ENCODE measurements at places on chromosomes 4 and X. TPM values are rescaled to one million over a fixed set of nuclear protein-coding genes. Genes with fewer than 3 reads are reported as not detected.

GRCh38 chrX:122238801-122239200 is 945.3 kb upstream of the GRIA3 start:
- H3K36me3 ChIP-seq = no peaks in the 10 kb centered on the region
- no peak overlapping the region for H3K4me3 ChIP-seq
- no peak for DNase-seq
- H3K4me1 ChIP-seq = no peaks in the 10 kb centered on the region

DNA sequence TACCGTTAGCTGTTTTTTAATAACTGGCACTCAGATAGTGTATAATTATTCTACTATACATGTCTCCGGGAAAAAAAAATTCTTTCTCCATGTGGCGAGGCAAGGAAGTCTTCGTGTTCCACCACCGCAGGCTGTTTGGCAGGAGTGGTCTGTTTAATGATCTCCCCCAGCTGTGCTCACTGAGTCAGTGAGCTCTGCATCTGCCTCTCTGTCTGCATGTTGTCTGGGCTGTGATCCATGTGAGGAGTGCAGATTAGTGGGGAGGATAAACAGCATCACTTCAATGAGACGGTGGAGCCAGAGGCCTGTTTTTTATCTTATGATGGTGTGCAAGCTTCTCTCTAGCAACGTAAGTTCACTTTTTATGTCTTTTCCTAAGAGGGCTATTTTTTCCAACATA is 69.8 kb downstream of the RPS3A start:
- H3K36me3 ChIP-seq = no peaks in the 10 kb centered on the region
- H3K4me3 ChIP-seq = no peak overlapping the region
- no peaks in the 10 kb centered on the region for H3K4me1 ChIP-seq
- peaks cover 10% of the 10 kb centered on the region for H3K27me3 ChIP-seq
- no peak for DNase-seq

DNA sequence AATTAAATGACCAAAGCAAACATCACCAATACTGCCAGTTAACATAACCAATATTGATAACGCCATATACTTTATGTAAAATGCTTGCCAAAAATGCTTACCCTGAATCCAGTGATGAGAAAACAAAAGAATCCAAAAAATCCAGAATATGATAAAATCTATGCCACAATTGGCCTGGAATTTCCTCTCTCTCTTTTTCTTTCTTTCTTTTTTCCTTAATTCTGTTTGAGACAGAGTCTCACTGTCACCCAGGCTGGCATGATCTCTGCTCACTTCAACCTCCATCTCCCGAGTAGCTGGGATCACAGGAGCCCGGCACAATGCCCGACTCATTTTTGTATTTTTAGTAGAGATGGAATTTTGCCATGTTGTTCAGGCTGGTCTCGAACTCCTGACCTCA is 9.8 kb upstream of the SLC7A11 start:
- DNase-seq = no peak
- H3K4me1 ChIP-seq = peaks cover 7% of the 10 kb centered on the region
- no peak overlapping the region for H3K27ac ChIP-seq
- no peaks in the 10 kb centered on the region for H3K36me3 ChIP-seq
- H3K27me3 ChIP-seq = peaks cover 5% of the 10 kb centered on the region

The SERTM2 gene
- total RNA-seq = not detected

DNA sequence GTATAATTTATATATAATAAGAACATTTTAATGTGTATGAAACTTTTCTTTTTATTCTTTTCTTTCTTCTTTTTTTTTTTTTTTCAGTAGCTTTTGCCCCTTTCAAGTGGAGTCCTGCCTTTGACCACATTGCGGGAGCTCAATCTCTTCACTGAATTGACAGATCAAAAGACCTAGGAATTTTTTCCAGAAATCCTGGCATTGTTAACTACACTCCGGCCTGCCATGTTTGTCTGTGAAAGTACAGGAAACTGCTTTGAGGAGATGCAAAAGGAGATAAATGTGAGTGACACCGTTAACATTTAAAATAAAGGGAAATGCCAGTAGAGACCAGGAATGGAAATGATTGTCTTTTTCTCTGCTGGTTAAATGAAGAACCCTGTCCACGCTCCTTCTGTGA is 159.3 kb upstream of the VCX3A start:
- no peak overlapping the region for H3K27ac ChIP-seq
- H3K27me3 ChIP-seq = no peaks in the 10 kb centered on the region
- no peak overlapping the region for H3K4me3 ChIP-seq
- H3K36me3 ChIP-seq = no peaks in the 10 kb centered on the region
- H3K4me1 ChIP-seq = no peaks in the 10 kb centered on the region
- DNase-seq = no peak

- H3K4me3 ChIP-seq = no peak overlapping the region
- H3K36me3 ChIP-seq = no peaks in the 10 kb centered on the region
- H3K27ac ChIP-seq = no peak overlapping the region
- H3K27me3 ChIP-seq = no peaks in the 10 kb centered on the region
- no peak for DNase-seq
- no peaks in the 10 kb centered on the region for H3K4me1 ChIP-seq
Measured at GRCh38 chr4:96827086-96827485, 987.2 kb downstream of the PDHA2 start.

DNA sequence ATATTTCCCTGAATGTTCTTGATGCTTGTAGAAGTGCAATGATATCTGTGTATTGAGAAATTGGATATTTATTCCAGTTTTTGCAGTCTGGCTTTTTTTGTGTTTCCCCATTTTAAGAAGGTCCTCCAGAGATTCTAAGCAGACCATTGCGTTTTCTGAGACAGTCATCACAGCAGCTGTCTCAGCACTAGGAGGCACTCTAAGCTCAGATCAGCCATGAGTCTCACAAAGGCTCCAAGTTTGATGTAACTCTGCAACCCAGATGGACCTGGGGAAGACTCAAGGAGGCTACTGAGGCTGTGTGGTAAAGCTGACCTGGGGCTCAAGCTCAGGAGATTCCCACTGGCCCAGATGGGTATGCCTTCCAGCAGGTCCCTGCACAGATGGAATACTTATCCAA is 89.3 kb upstream of the CYLC1 start:
- H3K4me1 ChIP-seq = no peaks in the 10 kb centered on the region
- H3K27me3 ChIP-seq = no peaks in the 10 kb centered on the region
- no peak for DNase-seq
- no peak overlapping the region for H3K4me3 ChIP-seq
- H3K27ac ChIP-seq = no peak overlapping the region
- H3K36me3 ChIP-seq = no peaks in the 10 kb centered on the region

The ELF4 gene
- 49.5 TPM for total RNA-seq

DNA sequence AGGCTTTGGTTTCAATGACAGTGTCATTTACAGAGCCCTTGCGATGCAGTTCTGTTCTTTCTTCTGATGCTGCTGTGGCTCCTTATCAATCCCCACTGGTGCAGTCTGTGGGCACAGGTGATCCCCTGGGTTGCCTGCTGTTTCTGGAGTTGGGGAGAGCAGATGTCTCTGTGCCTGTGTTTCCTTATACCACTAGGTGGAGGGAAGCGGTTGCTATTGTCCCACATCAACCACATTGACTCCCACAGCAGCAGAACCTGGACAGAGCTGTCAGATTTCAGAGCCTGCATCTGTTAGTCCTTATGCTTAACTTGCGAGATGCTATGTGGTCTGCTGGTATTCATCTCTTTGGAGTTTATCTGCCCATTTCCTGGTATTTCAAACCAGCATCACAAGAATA is 57.7 kb downstream of the NEIL3 start:
- no peak overlapping the region for H3K27ac ChIP-seq
- peak; percentile 53 for DNase-seq
- peaks cover 40% of the 10 kb centered on the region for H3K36me3 ChIP-seq
- H3K27me3 ChIP-seq = no peaks in the 10 kb centered on the region
- peaks cover 14% of the 10 kb centered on the region for H3K4me1 ChIP-seq

The PABPC1L2A gene
- not detected for total RNA-seq

GRCh38 chrX:152915541-152916241 is 17.8 kb downstream of the ZNF185 start:
- H3K4me3 ChIP-seq = no peak overlapping the region
- no peaks in the 10 kb centered on the region for H3K36me3 ChIP-seq
- DNase-seq = peak; percentile 8
- H3K4me1 ChIP-seq = no peaks in the 10 kb centered on the region

The SPACA5 gene
- 0.32 TPM for total RNA-seq

- peaks cover 12% of the 10 kb centered on the region for H3K36me3 ChIP-seq
- no peak overlapping the region for H3K27ac ChIP-seq
- peaks cover 48% of the 10 kb centered on the region for H3K4me1 ChIP-seq
- DNase-seq = no peak
- H3K27me3 ChIP-seq = peaks cover 6% of the 10 kb centered on the region
Measured at GRCh38 chr4:108851366-108851765, 88.5 kb upstream of the ETNPPL start.

- H3K4me1 ChIP-seq = no peaks in the 10 kb centered on the region
- H3K27me3 ChIP-seq = no peaks in the 10 kb centered on the region
- no peaks in the 10 kb centered on the region for H3K36me3 ChIP-seq
- H3K4me3 ChIP-seq = no peak overlapping the region
- no peak overlapping the region for H3K27ac ChIP-seq
Measured at GRCh38 chrX:33183361-33183760, 28.0 kb downstream of the DMD start.

DNA sequence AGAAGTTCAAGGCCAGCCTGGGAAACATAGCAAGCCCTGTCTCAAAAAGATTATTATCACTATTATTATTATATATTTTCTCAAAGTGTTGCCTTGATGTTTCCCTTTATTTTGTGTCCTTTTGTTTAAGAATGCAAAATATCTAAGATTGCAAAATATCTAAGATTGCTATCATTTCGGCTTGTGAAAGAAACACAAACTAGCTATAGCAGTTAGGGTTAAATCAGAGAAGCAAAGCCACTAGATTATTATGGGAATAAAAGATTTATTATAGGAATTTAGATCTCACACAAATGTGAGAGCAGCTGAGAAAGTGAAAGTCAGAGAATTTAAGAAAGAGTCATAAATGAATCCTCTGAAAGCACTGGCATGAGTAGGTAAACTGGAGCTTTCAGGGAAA is 18.0 kb upstream of the TMEM184C start:
- peaks cover 1% of the 10 kb centered on the region for H3K27me3 ChIP-seq
- no peak overlapping the region for H3K27ac ChIP-seq
- H3K36me3 ChIP-seq = no peaks in the 10 kb centered on the region
- peaks cover 3% of the 10 kb centered on the region for H3K4me1 ChIP-seq

GRCh38 chrX:67726018-67726417 is 182.2 kb downstream of the AR start:
- H3K27ac ChIP-seq = no peak overlapping the region
- H3K36me3 ChIP-seq = no peaks in the 10 kb centered on the region
- no peak for DNase-seq
- H3K27me3 ChIP-seq = no peaks in the 10 kb centered on the region

DNA sequence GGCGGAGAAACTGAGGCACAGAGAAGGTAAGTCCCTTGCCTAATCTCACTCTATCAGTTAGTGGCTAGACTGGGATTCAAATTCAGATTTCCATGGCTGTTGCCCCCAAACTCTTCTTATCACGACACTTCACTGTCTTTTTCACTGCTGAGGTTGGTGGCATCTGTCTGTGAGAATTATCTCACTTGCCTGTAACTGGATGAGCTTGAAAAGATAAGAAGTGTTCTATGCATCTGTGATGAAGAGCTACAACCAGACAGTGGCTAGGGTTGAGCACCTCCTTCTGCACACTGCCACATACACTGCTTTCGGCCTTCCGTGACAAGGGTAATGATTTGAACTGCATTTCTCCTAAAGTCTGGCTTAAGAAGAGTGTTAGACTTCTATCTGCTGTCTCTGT is 107.9 kb upstream of the TEX13D start:
- H3K27me3 ChIP-seq = no peaks in the 10 kb centered on the region
- no peak overlapping the region for H3K27ac ChIP-seq
- H3K4me3 ChIP-seq = no peak overlapping the region
- peaks cover 2% of the 10 kb centered on the region for H3K36me3 ChIP-seq
- peaks cover 49% of the 10 kb centered on the region for H3K4me1 ChIP-seq

The PNMA5 gene
- 0.10 TPM for total RNA-seq
